IPS DF 6.9 (cell line): ENCODE measurements at places on chromosomes 1 and 21.

GRCh38 chr1:214220891-214221290 lies 60.1 kb upstream of the SMYD2 start:
- DNase-seq: no peak

GRCh38 chr1:72521659-72522058 lies 239.3 kb upstream of the NEGR1 start:
- no peak for DNase-seq

DNA sequence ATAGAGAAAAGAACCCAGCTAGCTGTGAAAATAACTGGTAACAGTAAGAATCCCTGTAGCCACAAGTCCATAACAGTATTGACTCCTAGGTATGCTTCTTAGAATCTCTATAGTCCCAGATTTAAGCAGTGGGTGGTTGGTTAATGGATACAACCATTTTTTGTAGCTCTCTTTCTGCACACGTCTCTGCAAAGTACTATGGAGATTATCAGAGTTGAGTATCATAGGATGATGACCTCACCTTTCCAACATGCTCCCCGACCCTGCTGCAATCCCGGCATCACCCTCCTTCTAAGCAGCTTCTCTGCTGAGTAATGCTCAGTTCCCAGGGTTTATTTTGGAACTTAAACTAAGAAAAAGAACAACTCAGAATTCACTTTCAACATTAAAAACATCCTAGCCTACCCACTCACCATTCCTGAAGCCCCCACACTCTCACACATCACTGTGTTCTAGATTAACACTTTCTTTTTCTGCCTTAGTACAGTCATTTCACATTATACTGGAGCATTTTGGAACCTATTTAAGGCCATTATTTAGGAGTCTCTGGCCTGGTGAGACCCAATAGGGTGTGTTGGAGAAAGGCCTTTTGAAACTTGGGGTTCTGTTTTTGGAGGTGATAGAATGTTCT lies 2.7 kb downstream of the MLLT11 start:
- no peak for DNase-seq

- no peak for DNase-seq
These were observed 135.5 kb downstream of the SETD4 start for GRCh38 chr21:35924714-35925301.

- no peak for DNase-seq
These were observed 65.8 kb downstream of the LRRN2 start for GRCh38 chr1:204619721-204620120.

GRCh38 chr21:31580866-31581276 lies 78.6 kb upstream of the SOD1 start:
- no peak for DNase-seq

DNA sequence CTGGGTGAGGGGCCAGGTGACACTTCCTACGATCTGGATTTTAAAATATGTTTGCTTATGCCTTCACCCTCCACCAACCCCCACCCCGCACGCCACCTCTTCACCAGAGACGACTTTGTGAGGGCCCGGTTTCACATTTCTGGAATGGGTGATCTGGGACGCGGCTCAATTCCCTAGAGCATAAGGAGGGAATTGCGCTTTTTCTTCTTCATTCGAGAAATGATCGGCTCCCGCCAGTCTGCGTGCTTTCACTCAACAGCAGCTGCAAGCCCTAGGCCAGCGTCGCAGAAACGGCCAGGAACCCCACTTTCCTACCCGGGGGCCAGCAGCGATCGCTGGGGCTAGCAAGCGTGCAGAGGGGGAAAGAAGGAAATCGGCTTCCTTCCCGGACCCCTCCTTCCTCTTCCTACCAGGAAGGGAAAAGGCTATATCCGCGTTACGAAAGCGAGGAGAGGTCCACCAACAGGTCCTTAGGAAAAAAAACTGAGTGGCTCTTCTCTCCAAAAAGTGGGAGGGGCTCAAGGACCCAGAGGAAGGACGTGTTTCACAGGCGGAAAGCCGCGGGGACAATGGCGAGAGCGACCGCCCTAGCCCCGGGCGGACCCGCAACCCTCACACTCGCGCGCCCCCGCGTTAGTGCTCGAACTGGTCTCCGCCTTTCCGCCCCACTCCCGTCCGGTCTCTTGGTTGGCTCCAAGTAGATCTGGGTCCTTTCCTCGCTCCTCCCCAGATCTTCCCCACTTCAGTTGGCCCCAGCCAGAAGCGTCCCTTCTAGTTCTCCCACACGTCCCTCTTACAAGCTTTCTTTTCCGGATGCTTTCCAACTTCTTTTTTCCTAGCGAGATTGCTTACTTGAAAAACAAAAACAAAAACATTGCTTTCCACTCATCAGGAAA lies 1.1 kb upstream of the ADAMTS1 start:
- no peak for DNase-seq

DNA sequence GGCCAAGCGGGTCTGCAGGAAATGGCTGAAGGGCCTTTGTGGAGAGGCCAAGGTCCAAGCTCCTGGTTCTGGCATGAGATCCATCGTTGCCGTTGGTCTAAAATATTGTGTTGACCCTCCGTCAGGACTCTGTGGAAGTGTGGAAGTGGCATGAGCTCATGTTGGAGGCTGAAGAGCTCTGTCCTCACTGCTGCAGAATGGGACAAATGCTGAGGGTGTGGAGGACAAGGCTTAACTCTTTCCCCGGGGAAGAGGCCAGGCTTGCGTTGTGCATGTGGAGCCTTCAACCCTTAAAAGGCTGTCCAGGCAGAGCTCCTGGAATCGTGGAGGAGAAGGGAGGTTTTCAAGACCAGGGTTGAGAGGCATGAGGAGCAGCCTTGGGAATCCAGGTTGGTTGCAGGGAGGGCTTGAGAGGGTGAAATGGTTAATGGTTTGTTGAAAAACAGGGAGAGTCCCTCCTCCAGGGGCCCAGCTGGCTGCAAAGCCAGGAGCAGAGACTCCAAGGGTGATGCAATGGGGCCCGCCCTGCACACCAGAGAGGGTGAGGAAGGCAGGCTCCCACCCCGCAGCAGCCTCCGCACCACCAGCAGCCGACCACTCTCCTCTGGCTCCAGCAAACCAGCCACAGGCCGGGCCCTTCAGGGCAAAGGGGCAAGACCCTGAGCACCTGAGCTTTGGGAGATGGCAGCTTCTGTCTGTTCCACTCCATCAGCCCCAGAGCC lies 6.7 kb upstream of the AHCYL1 start:
- no peak for DNase-seq

DNA sequence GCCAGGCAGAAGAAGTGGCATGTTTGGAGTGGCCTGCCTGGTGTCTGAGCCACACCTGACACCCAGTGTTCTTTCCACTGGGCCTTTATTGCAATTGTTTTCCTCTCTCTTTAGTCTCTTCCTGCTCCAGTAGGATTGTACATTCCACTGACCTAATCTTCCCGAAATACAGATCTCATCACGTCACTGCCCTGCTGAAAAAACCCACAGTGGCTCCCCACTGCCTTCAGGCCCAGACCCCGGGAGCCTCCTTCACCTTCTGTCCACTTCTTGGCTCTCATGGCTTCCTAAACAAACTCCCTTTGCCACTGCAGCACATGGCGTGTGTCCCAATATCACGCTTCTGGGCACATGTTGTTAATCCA lies 25.3 kb upstream of the ATP5PO start:
- no peak for DNase-seq
